ENCODE measurements at places on chromosomes 1 and 21. TPM values are rescaled to one million over a fixed set of nuclear protein-coding genes. Genes with fewer than 3 reads are reported as not detected.

DNA sequence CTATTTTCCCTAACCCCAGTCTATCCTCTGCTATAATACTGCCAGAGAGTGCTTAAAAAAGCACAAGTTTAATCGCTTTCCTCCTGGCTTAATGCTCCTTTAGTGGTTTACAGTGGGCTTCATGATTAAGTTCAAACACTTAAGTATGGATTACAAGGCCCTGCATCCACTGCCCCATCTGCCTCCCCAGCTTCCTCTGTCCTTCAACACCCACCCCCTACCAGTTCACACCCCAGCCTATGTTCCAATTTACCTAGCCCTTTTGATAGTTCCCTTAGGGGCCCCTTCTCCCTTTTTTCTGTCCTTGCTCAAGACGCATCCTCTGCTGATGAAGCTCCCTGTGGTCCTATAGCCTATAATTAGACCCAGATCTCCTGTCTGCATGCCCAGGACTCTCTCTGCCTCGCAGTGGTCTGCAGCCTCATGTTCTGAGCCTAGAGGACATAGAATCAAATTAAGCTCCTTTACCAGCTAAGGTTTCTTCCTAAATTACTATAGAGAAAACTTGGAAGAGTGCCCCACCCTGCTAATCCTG lies 212.5 kb downstream of the FGGY start:
- DNase-seq = no peak

GRCh38 chr1:48735796-48736195 lies 40.9 kb downstream of the BEND5 start:
- no peak for DNase-seq

GRCh38 chr1:43034195-43034658 lies 75.6 kb upstream of the SLC2A1 start:
- DNase-seq = no peak

DNA sequence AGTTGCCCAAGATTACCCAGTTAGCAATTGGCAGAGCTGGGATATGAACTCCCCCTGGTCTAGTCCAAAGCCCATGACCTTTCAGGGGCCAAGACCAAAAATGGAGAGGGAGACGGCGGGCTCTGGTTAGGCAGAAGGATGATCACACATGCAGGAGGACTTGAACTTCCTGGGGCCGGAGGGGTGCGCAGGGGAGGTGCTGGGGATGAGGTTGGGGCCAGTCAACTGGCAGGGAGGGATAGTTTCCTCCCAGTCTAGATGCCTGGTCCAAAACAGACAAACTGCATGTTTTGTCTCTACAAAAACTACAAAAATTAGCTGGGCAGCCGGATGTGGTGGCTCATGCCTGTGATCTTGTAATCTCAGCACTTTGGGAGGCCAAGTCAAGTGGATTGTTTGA lies 78.1 kb downstream of the NKAIN1 start:
- no peak for DNase-seq

GRCh38 chr1:26874896-26875295 lies 11.9 kb downstream of the SFN start:
- DNase-seq = no peak

GRCh38 chr1:197614916-197615692 lies 160.2 kb downstream of the DENND1B start:
- DNase-seq = no peak

DNA sequence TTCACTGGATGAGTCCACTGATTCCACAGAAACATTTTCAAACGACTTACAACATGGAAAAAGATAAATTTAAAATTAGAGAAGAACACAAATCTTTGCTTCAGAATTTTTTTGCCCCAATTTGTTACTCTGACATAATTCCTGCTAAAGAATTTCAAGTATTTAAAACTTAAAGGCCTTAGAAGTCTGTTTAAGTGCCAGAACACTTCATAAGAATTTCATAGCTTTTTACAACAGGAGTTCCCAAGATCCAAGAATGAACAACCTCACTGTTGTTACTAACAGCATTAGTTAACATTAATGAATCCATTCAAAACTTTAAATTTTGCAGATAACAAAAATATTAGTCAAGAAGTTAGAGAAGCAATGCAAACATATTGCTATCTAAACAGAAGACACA lies 31.7 kb downstream of the ARHGAP29 start:
- DNase-seq = no peak

DNA sequence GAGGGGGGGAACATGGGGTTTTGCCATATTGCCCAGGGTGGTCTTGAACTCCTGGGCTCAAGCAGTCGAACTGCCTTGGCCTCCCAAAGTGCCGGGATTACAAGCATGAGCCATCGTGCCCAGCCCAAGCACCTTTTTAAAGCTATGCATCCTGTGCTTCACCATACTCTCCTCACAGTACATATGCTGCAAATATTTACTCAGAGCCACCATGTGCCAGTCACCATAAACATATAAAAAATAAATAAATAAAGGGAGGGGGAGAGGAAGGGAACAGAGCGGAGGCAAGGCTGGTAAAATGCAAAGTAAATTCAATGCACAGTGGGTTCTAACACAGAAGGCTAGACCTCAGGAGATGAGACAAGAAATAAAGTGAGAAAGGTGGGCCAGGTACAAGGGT lies 64.7 kb downstream of the CAPZB start:
- no peak for DNase-seq

DNA sequence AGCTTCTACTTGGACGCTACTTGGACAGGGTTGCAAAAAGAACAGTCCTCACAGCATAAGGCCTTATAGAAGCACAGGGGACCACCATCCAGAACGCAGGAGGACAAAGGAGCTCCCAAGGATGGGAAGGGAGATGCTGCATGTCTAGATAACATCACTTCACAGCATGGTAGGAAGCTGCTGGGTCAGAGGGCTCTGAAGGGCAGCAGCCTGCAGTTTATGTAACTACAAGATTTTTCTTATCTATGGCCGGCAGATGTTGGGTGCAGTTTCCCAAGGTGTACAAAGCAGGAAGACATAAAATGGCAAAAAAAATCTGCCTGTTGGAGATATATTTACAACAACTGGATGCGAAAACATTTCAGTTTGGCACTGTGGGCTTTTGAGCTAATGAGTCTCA lies 45.3 kb upstream of the SLC5A9 start:
- no peak for DNase-seq

GRCh38 chr1:45573231-45573804 lies 10.5 kb upstream of the NASP start:
- DNase-seq = no peak

- no peak for DNase-seq
Observed at GRCh38 chr1:30868833-30869435, 39.6 kb downstream of the SDC3 start.

- no peak for DNase-seq
Observed at GRCh38 chr1:147769106-147769505, 8.7 kb upstream of the GJA5 start.

DNA sequence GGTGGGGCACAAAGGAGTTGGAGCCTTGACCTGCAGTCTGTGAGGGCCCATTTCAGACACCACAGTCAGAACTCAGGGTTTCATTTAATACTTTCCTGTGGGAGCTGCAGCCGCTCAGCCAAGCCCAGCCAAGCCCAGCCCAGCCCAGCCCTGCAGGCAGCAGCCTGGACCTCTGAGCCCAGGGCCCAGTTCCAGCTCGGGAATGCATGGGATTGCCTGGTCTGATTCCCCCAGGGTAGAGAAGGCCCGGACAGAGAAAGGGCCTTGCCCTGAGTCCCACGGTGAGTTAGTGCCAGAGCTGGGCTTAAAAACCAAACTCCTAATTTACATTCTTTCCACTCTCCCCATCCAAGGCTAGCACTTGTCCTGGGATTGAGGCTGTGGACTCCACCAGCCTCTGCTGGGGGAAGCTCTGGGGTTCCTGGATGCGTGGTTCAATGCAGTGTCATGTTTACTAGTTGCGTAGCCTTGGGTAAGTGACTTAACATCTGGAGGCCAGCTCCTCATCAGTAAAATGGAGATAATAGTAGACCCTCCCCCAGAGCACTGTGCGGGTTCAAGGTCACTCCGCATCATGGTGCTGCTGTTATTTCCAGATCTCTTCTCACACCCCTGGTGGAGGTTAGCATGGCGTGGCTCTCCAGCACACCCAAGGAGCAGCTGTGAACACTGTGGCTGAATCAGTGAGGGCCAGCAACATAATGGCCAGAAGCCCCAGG lies 29.2 kb upstream of the PKP1 start:
- peak; percentile 39 for DNase-seq

DNA sequence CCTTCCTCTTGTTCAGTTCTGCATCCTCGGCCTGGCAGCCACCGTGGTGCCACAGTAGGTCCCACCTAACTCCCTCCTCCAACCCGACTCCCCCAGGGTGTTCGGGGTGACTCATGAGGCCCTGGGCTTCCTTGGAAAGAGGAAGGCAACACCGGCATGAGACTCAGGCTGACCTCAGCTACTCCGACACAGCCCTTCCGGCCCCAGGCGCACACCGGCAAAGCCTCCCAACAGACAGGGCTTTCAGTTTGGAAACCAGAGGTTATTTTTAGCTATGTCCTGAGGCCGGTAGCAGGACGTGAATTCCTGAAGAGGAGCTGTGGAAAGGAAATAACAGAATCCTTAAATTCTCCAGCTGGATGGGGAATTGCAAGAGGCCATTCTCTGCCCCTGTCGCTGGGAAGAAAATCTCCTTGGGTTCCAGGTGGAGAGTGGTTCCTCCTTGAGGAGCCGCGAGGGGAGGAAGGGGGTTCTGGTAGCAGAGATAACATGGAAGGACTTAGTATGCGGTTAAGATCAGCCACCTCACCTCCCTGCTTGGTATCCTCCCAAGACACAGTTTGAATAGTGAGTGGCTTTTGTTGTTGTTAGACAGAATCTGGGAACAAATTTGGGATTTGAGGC lies 24.4 kb downstream of the PLXNA2 start:
- no peak for DNase-seq

GRCh38 chr1:109498161-109498801 lies 4.4 kb downstream of the CYB561D1 start:
- no peak for DNase-seq

DNA sequence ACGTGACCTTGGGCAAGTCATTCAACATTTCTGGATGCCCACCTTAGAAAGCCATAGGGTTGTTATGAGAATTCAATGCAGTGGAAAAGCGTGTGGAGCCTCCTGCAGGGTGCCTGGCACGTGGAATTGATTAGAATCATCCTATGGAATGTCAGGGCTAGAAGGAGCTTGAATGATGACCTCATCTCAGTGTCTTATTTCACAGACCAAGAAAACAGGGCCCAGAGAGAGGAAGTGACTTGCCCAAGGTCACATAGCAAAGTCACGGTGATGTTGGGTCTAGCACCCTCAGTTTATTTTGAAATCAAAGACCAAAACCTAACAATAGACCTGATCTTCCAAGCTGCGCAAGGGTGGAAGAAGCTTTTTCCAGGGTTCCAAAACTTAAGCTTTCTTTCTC lies 6.0 kb downstream of the TRABD2B start:
- no peak for DNase-seq

DNA sequence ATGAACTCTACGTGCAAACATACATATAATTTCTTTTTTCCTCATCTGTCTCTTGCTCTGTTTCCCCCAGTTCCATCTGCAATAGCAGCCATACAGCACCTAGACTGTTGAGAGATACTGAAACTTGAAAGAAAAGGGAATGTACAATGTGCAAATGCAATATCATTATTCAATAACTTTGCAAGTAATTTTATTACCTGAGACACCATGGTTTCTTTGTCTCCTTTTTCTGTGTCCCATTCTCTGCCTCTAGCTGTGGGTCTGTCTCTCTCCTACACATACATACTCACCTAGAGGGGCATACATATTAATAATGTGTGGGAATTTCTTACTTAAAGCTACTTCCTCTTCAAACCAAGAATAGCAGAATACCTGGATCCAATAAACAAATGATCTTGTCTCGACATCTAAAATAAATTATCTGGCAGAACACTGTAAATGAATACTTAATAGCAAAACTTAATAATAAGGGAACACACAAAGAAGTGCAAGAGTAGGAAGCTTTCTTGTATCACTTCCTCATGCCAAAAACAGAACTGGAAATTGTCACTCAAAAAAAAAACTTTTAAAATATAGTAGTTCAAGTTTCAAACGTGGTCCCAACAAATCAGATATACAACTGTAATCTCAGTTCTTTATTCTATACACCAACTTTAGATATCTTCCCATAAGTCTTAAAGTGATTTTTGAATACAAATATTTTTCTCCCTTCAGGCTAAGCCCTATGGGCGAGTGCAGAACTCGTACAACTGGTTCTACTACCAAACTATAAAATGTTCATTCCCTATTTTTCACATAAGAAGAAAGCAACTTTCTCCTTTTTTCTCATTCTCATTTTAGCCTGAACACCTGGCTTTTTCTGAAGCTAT lies 194.6 kb downstream of the NRIP1 start:
- no peak for DNase-seq

GRCh38 chr21:20259031-20259867 lies 739.0 kb upstream of the NCAM2 start:
- no peak for DNase-seq

GRCh38 chr1:44240802-44241671 lies 27.8 kb downstream of the DMAP1 start:
- DNase-seq = no peak

- no peak for DNase-seq
Observed at GRCh38 chr1:32984455-32985171, 20.0 kb upstream of the RNF19B start.

- no peak for DNase-seq
Observed at GRCh38 chr21:44897326-44898010, 23.2 kb downstream of the ITGB2 start.

DNA sequence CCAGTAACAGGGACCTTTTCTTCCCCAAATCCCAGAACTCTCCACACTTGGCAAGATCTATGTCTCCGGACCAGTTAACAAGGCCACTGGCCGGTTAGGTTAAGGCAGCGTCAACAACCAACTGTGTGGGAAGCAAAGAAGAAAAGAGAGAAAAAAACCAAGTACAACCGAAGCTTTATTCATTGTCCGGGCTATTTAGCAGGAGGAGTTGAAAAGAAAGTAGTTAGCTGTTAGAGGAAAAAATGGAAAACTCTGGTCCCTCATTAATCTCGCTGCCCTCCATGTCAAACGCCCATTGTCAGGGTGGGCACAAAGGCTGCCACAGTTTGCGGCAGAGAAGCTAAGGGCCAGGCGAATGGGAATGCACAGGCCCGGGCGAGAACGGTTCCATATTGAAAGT lies 49.3 kb upstream of the GRIK3 start:
- DNase-seq = no peak

GRCh38 chr1:178724376-178724727 lies 692 bp upstream of the RALGPS2 start:
- DNase-seq = no peak

DNA sequence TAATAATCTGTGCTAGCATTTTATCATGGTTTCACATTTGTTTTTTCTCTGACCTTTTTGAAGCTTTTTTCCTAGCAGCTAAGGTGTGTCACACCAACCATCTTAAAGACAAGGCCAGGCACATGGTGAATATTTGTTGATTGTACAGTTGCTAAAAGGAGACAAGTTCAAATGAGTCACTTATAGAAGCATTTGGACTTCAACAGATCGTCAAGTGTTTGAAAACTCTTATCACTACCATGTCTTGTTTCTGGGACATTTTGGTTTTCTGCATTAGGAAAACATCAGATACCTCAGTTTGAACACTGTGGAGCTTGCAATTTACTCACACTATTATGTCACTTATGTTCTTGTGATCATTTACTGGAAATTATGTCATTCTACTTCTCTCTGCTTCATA lies 407.3 kb downstream of the USP25 start:
- no peak for DNase-seq

FCER1A gene
- total RNA-seq = 1.2 TPM

KRTAP19-7 gene
- not detected for total RNA-seq

SPRR2B gene
- not detected for total RNA-seq

PPFIA4 gene
- 0.49 TPM for total RNA-seq

NEGR1 gene
- 1.2 TPM for total RNA-seq

TRIM63 gene
- total RNA-seq = not detected

SPRR2E gene
- not detected for total RNA-seq

PDPN gene
- total RNA-seq = 4.7 TPM

TBX19 gene
- 1.4 TPM for total RNA-seq

All from pancreas (tissue), 10 donors.